Kidney (tissue), 22 donors: ENCODE measurements at places on chromosomes 3 and 15. TPM values are rescaled to one million over a fixed set of nuclear protein-coding genes. Genes with fewer than 3 reads are reported as not detected.

GRCh38 chr3:177257006-177257405 lies 59.7 kb upstream of the TBL1XR1 start:
- no peak for DNase-seq

Gene CLSTN2
- polyA plus RNA-seq: 2.0 TPM

DNA sequence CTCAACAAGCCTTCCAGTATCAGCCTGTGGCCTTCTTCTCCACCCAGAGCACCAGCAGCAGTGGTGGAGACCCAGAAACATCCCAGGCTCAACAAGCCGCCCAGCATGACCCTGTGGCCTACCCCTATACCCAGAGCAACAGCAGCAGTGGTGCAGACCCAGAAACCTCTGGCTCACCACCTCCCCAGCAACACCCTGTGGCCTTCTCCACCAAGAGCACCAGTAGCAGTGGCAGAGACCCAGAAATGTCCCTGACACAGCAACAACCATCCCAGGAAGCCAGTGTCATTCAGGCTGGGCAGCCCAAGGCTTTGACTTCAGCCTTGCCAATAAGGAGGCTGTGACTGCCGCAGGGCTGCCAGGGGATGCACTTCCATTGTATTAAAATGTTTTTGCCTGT lies 16.3 kb upstream of the EMC3 start:
- no peak for DNase-seq

Gene TRPM1
- 1.3 TPM for polyA plus RNA-seq

Gene TM6SF1
- polyA plus RNA-seq: 2.6 TPM

DNA sequence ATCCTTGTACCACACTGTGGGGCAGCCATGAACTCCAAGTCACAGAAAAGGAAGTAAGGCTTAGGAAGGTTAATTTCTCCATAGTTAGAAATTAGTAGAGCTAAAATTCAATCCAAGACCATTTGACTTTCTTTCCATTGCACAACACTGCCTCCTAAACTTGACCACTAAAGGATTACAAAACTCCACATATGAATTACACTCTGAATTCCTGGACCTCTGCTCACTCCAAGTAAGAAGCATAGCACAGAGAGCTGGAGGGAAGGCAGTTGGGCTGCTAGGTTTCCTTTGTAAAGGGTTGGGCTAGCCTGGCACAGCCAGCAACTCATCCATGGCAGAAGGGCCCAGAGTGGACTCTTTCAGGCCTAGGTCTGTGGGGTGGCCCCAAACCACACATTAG lies 134.4 kb downstream of the MYLK start:
- no peak for DNase-seq

DNA sequence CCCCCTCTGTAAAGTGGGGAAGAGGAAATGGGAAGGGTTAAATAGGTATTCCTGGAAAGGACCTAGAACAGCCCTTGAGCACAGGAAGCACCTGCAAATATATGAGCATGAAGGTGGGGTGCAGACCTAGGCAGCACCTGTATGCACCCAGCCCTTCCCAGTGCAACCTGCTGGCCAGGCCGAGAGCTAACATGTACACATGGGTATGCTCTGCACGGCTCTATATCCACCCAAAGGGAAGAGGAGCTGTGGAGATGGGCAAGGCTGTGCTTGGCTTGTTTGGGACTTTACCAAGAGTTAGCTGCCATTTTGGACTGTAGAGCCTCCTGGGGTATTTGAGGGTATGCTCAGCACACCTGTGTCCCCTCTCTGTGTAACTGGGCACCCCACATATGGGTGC lies 171.2 kb downstream of the KLF13 start:
- no peak for DNase-seq
